Mesenteric fat pad (tissue), 1 donor: ENCODE measurements at places on chromosomes 16 and 17. TPM values are rescaled to one million over a fixed set of nuclear protein-coding genes. Genes with fewer than 3 reads are reported as not detected.

GRCh38 chr17:18318117-18318516 is 3.0 kb downstream of the SMCR8 start:
- DNase-seq: no peak

Gene TNFRSF17
- not detected for total RNA-seq

- DNase-seq: peak; percentile 60
Measured at GRCh38 chr17:32485261-32486110, 1.3 kb upstream of the CDK5R1 start.

DNA sequence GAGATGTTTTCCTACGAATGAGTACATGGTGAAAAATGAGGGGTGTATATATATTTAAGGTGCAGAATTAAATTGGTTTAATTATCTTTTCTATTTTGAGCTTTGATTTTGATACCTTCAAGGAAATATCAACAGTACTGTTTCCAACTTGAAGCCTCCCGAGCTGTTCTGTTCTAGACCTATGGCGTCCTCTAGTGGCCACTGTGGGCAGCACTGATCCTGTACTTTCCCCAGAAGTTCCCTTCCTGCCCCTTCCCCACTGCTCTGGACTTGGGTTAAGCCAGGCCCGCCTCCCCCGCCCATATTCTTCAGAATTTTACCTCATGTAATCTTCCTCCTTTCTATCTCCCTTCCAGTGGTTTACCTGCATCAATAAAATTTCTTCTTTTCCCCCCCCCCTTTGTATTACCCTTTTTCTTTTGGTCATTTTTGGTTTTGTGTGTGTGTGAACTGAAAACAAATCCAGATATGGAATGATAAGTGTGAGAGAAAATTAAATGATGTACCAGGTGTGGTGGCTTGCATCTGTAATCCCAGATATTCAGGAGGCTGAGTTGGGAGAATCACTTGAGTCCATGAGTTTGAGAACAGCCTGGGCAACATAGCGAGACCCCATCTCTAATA is 1643.5 kb downstream of the TP53TG3F start:
- no peak for DNase-seq

- DNase-seq: peak; percentile 6
Measured at GRCh38 chr16:5205361-5206040, 107.9 kb upstream of the EEF2KMT start.

GRCh38 chr17:56765449-56765848 is 68.3 kb downstream of the C17orf67 start:
- no peak for DNase-seq

- DNase-seq: no peak
Measured at GRCh38 chr16:51549836-51550235, 398.8 kb upstream of the SALL1 start.

Gene MAP3K14
- total RNA-seq: 8.7 TPM

- DNase-seq: no peak
Measured at GRCh38 chr17:28407130-28407973, 1.3 kb upstream of the SLC46A1 start.

DNA sequence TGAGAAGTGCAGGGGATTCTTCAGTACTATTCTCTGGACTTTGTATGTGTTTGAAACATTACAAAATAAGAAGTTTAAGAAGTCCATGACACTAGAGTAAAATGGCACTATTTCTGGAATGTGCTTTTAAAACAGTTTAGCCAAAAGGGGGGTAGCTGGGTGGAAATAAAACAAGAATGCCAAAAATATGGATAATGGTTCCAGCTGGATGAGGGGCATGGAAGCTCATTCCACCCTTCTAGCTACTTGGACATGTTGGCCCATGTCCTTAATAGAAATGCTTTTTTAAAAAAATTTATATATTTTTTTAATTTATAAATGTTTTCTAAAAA is 13.1 kb downstream of the ZC3H7A start:
- no peak for DNase-seq

Gene PLCD3
- 64.2 TPM for total RNA-seq

GRCh38 chr17:7720125-7720524 is 2.6 kb downstream of the DNAH2 start:
- no peak for DNase-seq

- no peak for DNase-seq
Measured at GRCh38 chr16:27920391-27920891, 143.1 kb downstream of the GSG1L start.

DNA sequence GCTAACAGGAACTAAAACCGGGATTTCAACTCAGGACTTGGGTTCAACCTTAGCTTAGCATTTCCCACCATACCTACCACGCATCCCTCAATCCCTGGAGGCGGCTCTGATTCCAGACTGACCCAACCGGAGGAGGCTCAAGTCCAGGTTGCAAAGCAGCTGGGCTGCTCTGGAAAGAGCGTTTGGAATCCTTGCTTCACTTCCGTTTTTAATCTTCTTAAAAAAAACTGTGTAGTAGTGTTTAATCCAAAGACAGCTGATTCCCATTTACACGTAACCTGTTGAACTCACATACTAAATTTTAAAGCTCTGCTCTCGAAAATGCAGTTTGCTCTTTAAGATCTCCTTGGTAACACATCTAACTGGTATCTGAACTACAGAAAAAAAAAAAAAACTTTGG is 50.0 kb downstream of the NXN start:
- no peak for DNase-seq

- DNase-seq: no peak
Measured at GRCh38 chr16:89561142-89561883, 831 bp downstream of the RPL13 start.

DNA sequence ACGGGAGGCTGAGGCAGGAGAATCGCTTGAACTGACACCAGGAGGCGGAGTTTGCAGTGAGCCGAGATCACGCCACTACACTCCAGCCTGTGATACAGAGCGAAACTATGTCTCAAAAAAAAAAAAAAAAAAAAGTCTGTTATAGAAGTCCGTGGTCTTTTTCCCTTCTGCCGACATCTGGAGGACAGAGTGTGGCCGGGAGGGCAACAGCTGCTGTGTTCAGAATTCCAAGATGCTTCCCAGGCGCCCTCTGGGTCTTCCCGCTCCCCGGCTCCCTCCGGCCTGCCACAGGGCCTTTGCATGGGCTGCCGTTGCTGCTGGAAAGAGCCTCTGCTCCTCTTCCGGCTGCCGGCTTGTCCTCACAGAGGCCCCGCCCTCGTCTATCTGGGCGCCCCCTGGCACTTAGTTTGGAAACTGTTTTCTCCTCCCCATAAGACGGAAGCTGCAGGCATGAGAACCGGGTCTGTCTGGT is 2.4 kb upstream of the CACNA1H start:
- no peak for DNase-seq

Gene ACE
- total RNA-seq: 14.1 TPM

Gene PRRT2
- 1.5 TPM for total RNA-seq

Gene TNFRSF13B
- total RNA-seq: not detected

GRCh38 chr17:9658593-9659211 is 13.4 kb downstream of the USP43 start:
- DNase-seq: no peak

Gene KRT33A
- not detected for total RNA-seq

GRCh38 chr16:53541326-53541725 is 38.3 kb upstream of the AKTIP start:
- DNase-seq: no peak

- DNase-seq: no peak
Measured at GRCh38 chr16:81143921-81144471, 47.8 kb upstream of the GCSH start.

DNA sequence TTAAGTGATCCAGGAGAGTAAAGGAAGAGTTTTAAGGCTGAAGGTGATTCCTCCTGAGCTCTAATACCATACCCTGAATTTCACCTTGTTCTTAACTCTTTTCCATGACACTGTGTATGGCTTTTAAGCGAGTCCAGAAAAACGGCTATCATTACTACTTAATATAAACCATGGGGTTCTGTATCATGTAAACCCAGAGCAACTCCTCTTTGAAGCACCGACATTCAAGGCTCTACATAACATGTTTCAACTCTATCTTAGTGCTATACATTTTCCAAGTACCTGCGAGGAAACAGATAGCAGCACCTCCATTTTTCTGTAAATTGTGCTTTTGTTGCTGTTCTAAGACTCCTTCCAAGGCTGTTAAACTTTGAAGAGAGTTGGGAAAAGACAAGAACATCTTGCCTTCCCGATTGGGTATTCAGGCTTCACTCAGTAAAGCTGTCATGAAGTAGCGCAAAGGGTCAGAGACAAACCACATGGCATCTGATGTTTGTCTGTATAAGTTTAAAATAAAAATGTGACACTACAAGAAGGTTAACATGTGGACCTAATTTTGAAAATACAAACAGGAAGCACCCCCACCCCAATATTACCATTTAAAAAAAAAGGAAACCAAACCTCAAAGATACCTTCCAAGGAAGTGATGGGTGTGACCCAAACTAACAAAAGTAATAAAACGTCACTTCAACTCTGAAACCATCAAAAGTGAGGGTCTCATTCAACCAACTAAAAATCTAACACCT is 3.9 kb downstream of the STAT5B start:
- no peak for DNase-seq

Gene MYH13
- not detected for total RNA-seq

DNA sequence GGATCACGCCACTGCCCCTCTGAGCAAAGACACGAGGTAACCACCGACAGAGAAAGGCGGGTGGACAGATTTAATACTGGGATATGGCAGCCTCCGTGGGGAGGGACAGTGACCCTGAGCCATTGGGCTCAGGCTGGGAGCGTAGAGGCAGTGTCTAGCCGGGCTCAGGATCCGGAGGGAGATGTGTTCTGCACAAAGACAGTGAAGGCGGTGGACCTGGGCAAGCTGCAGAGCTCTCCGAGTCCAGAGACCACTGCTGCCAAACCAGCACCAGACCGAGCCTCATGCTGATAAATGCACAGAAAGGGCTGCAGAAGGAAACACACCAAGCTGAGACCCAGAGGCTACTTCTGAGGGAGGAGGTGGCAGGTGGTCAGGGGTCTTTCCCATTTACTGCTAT is 26.5 kb upstream of the MTSS2 start:
- no peak for DNase-seq

GRCh38 chr16:1074379-1074649 is 1.8 kb downstream of the SSTR5 start:
- DNase-seq: no peak

DNA sequence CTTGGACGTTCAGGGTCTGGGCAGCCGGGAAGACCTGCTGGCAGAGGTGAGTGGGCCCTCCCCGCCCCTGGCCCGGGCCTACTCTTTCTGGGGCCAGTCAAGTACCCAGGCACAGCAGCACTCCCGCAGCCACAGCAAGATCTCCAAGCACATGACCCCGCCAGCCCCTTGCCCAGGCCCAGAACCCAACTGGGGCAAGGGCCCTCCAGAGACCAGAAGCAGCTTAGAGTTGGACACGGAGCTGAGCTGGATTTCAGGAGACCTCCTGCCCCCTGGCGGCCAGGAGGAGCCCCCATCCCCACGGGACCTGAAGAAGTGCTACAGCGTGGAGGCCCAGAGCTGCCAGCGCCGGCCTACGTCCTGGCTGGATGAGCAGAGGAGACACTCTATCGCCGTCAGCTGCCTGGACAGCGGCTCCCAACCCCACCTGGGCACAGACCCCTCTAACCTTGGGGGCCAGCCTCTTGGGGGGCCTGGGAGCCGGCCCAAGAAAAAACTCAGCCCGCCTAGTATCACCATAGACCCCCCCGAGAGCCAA is 8.6 kb upstream of the ABCC3 start:
- DNase-seq: no peak

DNA sequence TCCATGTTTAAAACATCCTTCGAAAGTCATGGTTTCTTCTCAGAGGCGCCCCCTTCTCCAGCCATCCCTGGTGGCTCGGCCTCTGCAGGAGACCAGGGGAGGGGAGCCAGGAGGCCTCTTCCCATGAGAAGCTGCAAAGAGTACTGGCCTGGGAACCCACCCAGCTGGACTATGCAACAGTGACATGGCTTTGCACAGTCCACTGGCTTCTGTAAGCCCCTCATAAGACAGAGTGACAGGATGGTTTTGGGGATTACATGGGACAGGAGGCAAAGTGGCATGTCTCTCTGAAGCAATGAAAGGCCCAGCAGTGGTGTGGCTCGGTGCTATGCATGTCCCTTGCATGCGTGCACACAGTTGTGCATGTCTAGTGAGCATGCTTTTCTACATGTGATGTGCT is 99.5 kb downstream of the C16orf78 start:
- DNase-seq: no peak

DNA sequence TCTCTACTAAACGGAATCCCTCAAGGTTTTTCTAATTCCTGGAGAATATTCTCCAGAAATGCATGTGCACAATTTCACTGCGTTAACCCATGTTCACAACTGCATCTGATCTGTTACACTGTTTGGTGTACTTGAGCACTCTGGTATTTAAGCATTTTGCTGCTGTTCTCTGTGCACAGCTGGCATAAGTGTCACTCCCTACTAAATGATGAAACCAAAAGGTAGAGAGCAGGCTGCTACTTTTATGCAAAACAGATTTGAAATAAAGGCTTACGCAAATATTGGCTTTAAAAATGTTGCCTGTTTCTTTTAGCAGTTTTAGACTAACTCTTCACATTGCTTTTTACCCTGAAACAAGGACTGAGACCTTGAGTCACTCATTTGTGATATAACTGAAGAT is 41.7 kb downstream of the ESRP2 start:
- DNase-seq: no peak

Gene NOD2
- 4.5 TPM for total RNA-seq

DNA sequence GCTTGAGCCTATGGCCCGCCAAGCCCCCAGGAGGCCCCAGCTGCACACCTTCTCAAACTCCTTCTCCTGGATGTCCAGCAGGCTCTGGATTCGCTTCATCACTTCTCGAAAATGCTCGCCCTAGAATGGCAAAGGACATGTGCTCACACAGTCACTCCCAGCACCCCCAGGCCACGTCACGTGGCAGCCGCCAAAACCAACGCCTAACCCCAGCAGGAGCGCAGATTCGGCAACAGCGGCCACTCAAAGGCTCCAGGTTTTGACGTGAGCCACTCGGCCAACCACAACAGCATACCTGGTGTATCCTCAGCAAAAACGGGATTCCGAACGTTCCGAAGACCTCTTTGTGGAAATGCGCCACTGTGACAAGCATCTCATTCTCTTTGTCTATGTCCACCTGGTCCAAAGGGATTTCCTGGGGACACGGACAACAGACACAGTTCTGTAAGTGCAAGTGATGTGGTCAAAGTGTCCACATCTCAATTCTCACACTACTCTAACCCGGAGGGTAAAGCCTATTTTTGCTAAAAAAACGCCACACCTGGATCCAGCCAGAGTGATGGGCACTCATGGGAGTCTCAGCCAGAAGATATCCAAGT is 12.7 kb downstream of the LITAFD start:
- no peak for DNase-seq

GRCh38 chr17:61005358-61005757 is 327.7 kb downstream of the BCAS3 start:
- DNase-seq: no peak

Gene SOX8
- total RNA-seq: 1.3 TPM

Gene GNGT2
- 1.5 TPM for total RNA-seq

GRCh38 chr17:32536736-32537643 is 50.2 kb downstream of the CDK5R1 start:
- DNase-seq: peak; percentile 2
